Stimulated activated CD8-positive, alpha-beta memory T cell treated with anti-CD3 and anti-CD28 coated beads, Interleukin-12 subunit alpha, Interleukin-12 subunit beta, amount 100 ng/mL, for 1 hour (primary cell): ENCODE measurements at places on chromosomes 12 and 14.

- DNase-seq = no peak
These were observed 472.7 kb upstream of the FLRT2 start for GRCh38 chr14:85057221-85057620.

DNA sequence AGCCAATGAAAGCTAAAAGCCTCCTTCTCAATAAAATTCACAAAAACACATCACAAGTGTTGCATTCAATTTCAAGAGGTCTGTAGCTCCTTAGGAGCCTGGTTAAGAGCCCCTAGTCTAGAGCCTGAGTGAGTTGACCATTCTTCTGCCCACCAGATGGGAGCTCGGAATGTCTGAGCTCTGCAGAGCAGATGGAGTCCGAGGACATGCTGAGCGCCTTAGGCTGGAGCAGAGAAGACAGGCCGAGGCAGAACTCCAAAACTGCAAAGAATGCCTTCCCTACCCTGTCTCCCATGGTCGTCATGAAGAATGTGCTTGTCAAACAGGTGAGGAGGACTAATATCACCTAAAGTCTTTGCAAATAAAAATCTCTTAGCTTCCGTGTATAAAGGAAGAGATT is 11.6 kb downstream of the CIPC start:
- DNase-seq = no peak

DNA sequence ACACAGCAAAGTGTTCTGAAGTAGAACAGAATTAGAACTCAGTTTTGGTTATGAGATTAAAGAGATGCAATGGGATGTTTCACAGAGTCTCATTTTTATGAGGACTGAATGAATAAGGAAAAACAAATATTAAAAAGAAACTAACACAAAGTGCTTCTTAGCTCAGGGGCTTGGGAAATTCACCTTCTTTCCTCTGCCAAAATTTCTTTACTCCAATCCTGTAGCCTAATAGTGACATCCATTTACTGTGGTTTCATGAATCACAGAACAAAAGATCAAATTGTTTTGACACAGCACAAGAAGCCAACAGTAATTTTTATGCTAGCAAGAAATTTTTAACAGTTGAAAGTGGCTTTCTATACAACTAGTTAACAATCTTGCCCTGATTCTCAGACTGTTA is 37.7 kb downstream of the AREL1 start:
- DNase-seq = no peak

DNA sequence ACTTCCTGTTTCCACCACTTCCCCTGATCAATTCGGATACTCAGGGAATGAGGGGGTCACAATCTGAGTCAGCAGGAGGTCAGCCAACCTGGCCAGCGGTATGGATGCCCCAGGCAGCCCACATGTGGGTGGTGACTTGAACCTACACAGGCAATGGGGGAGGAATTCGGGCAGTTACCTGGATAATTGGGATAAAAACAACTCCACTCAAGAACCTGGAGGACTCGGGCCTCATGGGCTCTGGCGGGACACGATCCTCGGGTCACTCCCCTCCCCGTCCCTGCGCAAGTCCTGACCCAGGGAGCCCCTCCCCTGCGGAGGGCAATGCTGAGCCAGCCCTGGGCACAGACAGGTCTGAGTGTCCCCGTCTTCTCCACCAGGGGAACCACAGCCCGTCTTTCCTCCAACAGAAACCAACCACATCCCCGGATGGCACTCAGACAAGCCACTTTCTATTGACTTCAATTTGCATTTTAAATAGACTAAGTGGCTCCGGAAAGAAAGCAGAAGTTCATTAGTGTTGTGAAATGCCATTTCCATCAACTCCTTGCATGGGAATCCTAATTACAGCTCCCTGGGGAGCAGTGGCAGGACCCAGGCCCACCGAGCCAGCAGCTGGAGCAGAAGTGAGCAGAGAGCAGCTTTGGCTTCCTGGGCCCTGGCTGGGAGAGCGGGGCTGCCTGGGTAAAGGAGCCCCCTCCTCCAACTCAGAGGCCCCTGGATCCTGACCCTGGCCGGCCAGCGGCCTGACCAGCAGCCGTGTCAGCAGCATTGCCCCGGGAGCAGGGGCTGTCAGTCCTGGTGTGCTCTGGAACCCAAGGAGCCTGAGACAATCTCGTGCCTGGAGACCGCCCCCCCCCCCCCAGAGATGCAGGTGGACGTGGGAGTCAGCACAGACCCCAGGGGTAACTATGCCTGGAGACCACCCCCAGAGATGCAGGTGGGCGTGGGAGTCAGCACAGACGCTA is 374.1 kb downstream of the ADGRD1 start:
- no peak for DNase-seq

- DNase-seq = no peak
These were observed 520 bp upstream of the MON2 start for GRCh38 chr12:62466018-62466593.

GRCh38 chr12:6370994-6371754 is 4.2 kb downstream of the SCNN1A start:
- DNase-seq = no peak

DNA sequence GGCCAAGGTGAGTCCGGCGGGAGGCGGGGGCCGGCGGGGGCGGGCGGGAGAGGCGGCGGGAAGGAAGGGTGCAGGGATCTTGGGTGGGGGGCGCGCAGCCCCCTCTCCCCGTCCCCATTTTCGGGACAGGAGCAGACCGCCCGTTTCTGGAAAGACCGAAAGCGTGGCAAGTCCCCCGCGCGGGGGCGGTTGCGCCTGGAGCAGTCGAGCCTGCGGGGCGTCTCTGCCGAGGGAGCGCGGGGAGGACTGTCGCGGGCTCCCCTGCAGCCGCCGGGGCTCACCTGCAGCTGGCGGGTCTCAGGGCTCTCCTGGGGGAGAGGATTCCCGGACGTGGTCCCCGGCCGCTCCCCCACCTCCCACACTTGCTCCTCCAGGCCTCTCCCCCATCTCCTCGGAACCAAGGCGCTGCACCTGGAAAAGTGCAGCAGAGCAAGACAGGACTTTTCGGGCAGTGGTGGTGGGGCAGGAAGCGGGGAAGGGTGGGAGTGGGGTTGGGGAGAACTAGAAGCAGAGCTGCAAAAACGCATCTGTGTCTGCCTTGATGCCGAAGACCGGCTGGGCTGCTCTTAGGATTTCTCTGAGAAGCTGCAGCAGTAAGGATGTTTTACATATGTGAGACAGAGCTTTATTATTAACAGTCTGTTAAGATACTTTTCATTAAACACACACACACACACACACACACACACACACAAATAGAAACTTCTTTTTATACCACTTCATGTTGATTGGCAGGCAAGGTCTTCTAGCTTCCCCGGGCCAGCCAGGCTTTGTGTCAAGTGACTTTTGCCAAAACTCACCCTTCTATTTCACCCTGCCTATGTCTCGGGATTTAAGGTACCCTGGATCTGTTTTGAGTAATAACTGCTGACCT is 677 bp downstream of the C12orf75 start:
- peak; percentile 13 for DNase-seq

DNA sequence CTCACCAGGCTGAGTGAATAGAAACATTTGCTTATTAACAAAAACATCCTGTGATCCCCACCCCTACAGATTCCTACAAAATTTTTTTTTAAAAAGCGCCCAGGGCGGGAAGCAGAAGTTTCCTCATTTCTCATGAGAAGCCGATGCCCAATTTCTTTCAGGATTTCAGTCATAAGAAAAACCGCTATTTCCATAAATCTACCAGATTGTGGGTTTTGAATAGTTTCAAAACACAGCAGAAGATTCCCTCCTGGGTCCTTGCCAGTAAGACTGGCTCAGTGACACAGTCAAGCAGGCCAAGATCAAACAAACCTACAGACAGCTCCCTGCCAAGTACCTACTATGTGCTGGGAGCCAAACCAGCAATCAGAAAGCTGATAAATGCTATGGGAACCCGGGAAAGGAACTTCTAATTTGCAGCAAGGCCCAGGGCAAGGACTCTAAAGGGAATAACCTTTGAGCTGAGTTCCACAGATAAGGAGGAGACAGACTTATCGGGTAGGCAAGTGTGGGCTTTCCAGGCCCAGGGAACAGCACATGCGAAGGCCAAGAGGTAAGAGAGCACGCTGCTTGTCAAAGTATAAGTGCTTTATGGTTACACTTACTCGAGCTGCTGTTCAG is 68.7 kb downstream of the CCDC88C start:
- DNase-seq = no peak

- DNase-seq = no peak
These were observed 3.6 kb downstream of the L2HGDH start for GRCh38 chr14:50308363-50308915.

- no peak for DNase-seq
These were observed 60.5 kb downstream of the PTPRQ start for GRCh38 chr12:80504389-80505163.

GRCh38 chr12:98416845-98417244 is 98.5 kb upstream of the TMPO start:
- DNase-seq = no peak

GRCh38 chr12:27619308-27619707 is 76.9 kb upstream of the REP15 start:
- no peak for DNase-seq

DNA sequence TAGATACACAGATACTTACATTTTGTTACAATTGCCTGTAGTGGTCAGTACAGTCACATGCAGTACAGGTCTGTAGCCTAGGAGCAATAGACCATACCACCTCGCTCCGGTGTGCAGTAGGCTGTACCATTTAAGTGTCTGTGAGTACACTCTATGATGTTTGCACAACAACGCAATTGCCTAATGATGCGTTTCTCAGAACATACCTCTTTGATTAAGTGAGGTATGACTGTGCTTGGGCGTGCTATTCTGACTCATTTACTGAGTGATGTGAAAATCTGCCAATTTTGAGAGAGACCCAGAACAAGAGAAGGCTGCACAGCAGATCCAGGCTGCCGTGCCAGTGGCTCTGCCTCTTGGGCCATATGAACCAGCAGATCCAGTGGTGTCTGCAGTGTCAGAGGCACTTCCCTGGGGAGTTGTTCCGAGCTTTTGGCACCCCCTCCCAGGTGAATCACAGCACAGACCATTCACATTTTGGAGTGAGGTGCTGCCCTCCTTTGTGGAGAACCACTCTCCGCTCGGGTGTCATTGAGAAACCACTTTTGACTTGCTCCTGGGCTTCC is 20.4 kb downstream of the DLK1 start:
- no peak for DNase-seq

- no peak for DNase-seq
These were observed 45.2 kb downstream of the RDH12 start for GRCh38 chr14:67746927-67747326.

GRCh38 chr14:65211341-65211987 is 109.1 kb upstream of the MAX start:
- DNase-seq = no peak

GRCh38 chr14:102125546-102125945 is 14.2 kb upstream of the WDR20 start:
- no peak for DNase-seq

DNA sequence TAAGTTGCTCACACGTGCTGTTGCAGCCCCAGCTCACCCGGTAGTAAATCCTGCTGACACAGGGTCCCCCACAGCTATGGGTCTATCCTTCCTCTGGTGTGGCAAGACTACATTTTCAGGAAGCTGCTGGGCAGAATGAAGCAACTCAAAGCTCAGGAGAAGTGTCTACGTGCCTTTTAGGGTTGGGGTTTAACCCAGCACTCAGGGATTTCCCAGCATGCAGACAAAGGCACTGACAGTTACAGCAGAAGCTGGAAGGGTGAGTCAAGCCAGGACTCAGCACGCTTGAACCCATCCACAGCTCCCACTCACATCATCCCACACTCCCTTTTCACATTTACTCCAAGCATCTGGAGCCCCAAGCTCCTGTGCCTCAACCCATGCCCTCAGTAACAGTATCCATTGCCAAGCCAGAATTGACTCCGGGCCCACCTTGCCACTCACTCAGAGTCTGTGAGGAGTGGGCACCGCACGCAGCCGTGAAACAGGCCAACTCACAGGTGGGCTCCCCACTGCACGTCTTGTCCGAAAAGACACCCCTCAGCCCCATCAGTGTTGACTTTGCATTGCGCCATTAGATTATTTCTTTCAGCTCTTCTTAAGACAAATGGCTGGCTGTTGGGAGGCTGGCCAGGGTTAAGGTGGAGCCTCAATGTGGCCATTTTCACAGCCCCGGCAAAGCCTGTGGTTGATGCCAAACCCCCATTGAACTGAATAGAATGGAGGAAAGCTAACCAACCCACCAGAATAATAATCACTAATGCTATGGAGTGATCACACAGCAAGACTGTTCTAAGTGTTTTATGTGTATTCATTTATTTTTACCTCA is 59.6 kb downstream of the ZFP36L1 start:
- no peak for DNase-seq

GRCh38 chr14:50792634-50793068 is 38.3 kb downstream of the NIN start:
- no peak for DNase-seq

DNA sequence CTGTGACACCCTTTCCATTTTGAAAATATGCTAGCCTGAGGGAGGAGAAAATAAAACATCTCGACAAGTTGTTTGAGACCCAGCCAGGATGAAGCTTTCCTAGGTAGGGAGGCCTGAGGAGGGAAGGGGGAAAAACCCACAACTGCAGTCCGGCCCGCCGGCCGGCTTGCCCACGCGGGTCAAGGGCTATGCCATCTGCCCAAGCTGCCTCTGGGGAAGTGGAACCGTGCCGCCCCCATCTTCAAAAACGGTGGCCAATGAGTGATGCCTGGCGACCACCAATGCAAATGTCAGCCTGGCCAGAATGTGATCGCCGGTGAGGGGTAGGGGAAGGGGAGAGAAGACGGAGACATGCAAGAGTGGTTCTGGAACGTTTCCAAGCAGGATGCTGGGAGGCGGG is 263.5 kb upstream of the ALG10B start:
- DNase-seq = no peak

GRCh38 chr14:79511146-79511545 is 700.2 kb downstream of the DIO2 start:
- no peak for DNase-seq

DNA sequence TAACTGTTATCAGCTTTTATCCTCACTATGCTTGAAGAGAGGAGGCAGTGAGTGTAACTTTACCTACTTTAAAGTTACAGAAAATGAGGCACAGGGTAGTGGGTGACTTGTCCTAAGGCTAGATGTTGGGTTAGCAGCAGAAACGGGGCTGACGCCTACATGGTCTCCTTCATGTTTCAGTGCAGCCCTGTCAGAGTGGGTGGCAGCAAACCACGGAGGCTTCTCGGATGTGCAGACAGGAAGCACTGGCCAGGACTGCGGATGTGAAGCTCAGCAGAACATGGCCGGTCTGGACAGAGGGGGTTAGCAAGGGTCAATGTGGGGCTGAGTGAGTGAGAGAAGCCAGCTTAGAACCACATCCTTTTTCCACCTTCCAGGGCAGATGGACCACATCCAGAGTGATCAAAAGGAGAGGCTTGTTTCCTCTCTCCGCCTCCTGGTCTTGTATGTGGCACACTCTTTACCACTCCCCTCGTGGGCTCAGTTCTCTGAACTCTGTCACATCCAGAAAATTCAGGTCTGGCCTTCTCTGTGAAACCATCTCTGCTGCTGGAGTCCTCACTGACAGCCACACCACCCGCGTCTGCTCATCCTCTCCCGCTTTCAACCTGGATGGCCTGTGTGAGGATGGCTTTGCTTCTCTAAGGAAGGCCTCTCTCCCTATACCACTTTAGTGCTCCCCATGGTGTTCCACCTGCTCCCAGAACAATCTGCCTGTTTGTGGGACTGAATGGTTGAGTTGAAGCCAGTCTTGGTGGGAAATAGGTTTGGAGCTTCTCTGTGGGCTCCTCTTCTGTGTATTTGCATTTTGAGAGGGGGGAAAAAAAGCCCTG is 14.1 kb downstream of the SUSD6 start:
- peak; percentile 48 for DNase-seq
